ENCODE measurements at places on chromosomes 13 and 19. TPM values are rescaled to one million over a fixed set of nuclear protein-coding genes. Genes with fewer than 3 reads are reported as not detected.

GRCh38 chr13:59542303-59542702 is 621.4 kb downstream of the DIAPH3 start:
- H3K27ac ChIP-seq, result no peak overlapping the region
- H3K4me1 ChIP-seq, result no peaks in the 10 kb centered on the region
- DNase-seq, result no peak
- no peaks in the 10 kb centered on the region for H3K27me3 ChIP-seq
- no peaks in the 10 kb centered on the region for H3K36me3 ChIP-seq

GRCh38 chr13:48858122-48858902 is 117.4 kb upstream of the FNDC3A start:
- DNase-seq, result no peak
- no peak overlapping the region for H3K4me3 ChIP-seq
- H3K36me3 ChIP-seq, result no peaks in the 10 kb centered on the region
- no peaks in the 10 kb centered on the region for H3K27me3 ChIP-seq

The SHISA7 gene
- not detected for total RNA-seq

The FFAR1 gene
- 0.47 TPM for total RNA-seq

The CD22 gene
- total RNA-seq, result 4.3 TPM

The PCID2 gene
- total RNA-seq, result 26.4 TPM

Measured in natural killer cell (primary cell).